Gastrocnemius medialis (tissue), 4 donors: ENCODE measurements at places on chromosomes 3 and 15.

- H3K27ac ChIP-seq, result no peak overlapping the region
- DNase-seq, result no peak
- no peaks in the 10 kb centered on the region for H3K4me1 ChIP-seq
- H3K27me3 ChIP-seq, result no peaks in the 10 kb centered on the region
- H3K36me3 ChIP-seq, result no peaks in the 10 kb centered on the region
These were observed 279.8 kb downstream of the VPS13C start for GRCh38 chr15:61780278-61780980.

GRCh38 chr3:161556533-161556932 is 59.9 kb downstream of the OTOL1 start:
- H3K27ac ChIP-seq, result no peak overlapping the region

DNA sequence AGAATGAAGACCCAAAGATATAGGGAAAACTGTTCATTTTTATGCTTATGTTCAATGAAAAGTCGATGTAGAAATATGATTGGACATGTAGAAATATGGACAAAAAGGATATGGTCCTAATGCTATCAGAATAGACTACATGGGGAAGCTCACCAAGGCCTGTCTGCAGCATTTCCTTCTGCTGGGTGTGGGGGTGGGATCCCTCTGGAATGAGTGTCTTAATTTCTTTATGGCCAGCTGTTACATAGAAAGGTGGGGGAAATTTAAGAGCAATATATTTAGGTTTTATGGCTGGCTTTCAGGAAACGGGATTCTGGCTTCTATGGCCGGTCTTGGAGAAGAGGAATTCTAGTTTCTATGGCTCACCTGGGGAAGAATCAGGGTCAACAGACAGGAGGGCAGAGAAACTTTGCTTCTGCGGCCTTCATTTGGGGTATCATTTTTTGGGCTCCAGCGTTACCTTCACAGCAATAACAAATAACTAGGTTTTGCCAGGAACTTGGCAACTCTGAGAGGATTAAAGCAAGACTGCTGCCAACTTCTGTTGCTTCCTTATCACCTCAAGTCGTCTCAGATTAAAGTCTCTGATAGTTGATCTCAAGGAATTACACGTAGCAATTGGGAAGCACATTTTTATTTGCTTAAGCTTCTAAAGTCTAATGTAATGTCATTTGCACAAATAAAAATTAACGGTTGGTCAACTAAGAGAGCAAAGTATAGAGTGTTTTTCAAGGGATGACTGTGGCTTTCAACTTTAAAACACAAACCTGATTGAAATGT is 57.0 kb upstream of the GATM start:
- no peaks in the 10 kb centered on the region for H3K27me3 ChIP-seq
- peaks cover 4% of the 10 kb centered on the region for H3K36me3 ChIP-seq
- H3K4me1 ChIP-seq, result peaks cover 3% of the 10 kb centered on the region
- no peak for DNase-seq
- H3K4me3 ChIP-seq, result no peak overlapping the region
- no peak overlapping the region for H3K27ac ChIP-seq

GRCh38 chr3:72998466-72998865 is 1.9 kb downstream of the PPP4R2 start:
- H3K27ac ChIP-seq, result peak overlapping the region; percentile 99
- no peaks in the 10 kb centered on the region for H3K36me3 ChIP-seq
- peaks cover 60% of the 10 kb centered on the region for H3K4me1 ChIP-seq

- H3K4me3 ChIP-seq, result no peak overlapping the region
- no peak overlapping the region for H3K27ac ChIP-seq
- H3K36me3 ChIP-seq, result no peaks in the 10 kb centered on the region
- no peaks in the 10 kb centered on the region for H3K4me1 ChIP-seq
- H3K27me3 ChIP-seq, result no peaks in the 10 kb centered on the region
These were observed 19.4 kb upstream of the KIF23 start for GRCh38 chr15:69394556-69395282.

GRCh38 chr3:134536781-134537180 is 50.9 kb downstream of the CEP63 start:
- H3K36me3 ChIP-seq, result peaks cover 26% of the 10 kb centered on the region
- H3K27ac ChIP-seq, result no peak overlapping the region
- no peaks in the 10 kb centered on the region for H3K27me3 ChIP-seq
- no peak for DNase-seq
- no peak overlapping the region for H3K4me3 ChIP-seq
- no peaks in the 10 kb centered on the region for H3K4me1 ChIP-seq

DNA sequence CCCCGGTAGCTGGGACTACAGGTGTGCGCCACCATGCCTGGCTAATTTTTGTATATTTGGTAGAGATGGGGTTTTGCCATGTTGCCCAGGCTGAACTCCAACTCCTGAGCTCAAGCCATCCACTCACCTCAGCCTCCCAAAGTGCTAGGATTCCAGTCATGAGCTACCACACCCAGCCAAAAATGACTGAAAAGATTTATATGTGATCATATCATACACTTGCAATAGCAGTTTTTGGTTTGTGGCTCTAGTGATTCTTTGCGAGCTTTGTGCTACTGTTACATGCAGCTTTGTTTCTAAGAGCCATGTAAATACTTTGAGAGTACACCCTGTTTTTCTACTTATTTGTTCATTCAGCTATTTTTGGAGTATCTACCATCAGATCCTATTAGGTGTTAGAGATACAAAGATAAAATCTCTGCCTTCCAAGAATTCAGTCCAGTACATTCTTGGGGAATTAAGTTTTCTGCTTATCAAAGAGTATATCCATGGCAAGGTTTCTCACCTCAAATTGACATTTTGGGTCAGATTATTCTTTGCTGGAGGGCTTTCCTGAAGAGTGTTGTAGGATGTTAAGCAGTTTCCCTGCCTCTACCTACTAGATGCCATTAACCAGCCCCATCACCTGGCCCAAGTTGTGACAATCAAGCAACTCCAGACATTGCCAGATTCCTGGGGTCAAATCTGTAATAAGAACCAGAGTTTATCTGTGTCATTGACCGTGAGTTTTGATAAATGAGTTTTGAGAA is 15.0 kb downstream of the SNAP23 start:
- H3K4me3 ChIP-seq, result no peak overlapping the region
- no peak for DNase-seq
- H3K4me1 ChIP-seq, result peaks cover 21% of the 10 kb centered on the region
- H3K27me3 ChIP-seq, result no peaks in the 10 kb centered on the region
- peak overlapping the region; percentile 17 for H3K27ac ChIP-seq

DNA sequence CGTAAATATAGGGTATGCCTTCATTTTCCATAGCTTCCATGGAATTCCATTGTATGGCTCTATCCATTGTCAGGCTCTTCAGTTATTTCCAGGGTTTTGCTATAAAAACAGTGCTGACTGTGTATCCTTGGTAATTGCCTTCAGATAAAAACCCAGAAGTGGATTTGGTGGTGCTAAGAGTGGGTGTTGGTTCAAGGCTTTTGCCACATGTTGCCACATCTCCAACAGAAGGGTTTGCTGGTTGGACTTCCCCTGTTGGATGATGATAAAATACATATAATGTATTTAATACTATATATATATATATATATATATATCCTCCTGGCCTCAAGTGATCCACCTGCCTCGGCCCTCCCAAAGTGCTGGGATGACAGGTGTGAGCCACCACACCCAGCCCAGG is 97.8 kb downstream of the FLNB start:
- no peaks in the 10 kb centered on the region for H3K36me3 ChIP-seq
- no peak overlapping the region for H3K4me3 ChIP-seq
- no peak for DNase-seq
- H3K4me1 ChIP-seq, result no peaks in the 10 kb centered on the region
- no peaks in the 10 kb centered on the region for H3K27me3 ChIP-seq

GRCh38 chr3:155323063-155323666 is 29.7 kb upstream of the STRIT1 start:
- H3K36me3 ChIP-seq, result no peaks in the 10 kb centered on the region
- H3K4me3 ChIP-seq, result no peak overlapping the region
- H3K27ac ChIP-seq, result no peak overlapping the region
- peak; percentile 39 for DNase-seq
- H3K4me1 ChIP-seq, result no peaks in the 10 kb centered on the region

- no peak for DNase-seq
- H3K27ac ChIP-seq, result no peak overlapping the region
- H3K27me3 ChIP-seq, result no peaks in the 10 kb centered on the region
- no peak overlapping the region for H3K4me3 ChIP-seq
These were observed 44.6 kb downstream of the CORO2B start for GRCh38 chr15:68623301-68623892.

- no peak for DNase-seq
- no peaks in the 10 kb centered on the region for H3K36me3 ChIP-seq
- H3K4me3 ChIP-seq, result no peak overlapping the region
- H3K4me1 ChIP-seq, result no peaks in the 10 kb centered on the region
- H3K27ac ChIP-seq, result no peak overlapping the region
These were observed 21.8 kb upstream of the BCHE start for GRCh38 chr3:165859061-165859460.

DNA sequence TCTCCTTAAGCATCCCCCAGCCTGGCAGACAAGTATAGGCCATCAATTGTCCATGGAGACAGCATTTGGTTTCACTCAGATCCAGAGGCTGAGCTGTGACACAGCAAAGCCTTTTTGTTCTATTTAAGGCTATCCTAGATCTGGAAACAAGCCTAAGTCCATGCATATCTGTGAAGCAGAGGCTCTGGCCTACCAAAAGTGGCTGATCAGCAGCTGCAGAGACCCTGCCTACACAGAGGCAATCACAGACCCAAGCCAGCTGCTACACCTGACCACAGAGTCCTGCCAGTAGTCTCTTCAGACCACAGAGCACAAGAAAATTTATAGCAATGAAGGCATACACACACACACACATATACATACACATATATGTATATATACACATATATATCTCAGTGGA is 501.7 kb upstream of the ARPP21 start:
- no peak overlapping the region for H3K27ac ChIP-seq
- no peak overlapping the region for H3K4me3 ChIP-seq
- H3K27me3 ChIP-seq, result no peaks in the 10 kb centered on the region
- no peaks in the 10 kb centered on the region for H3K36me3 ChIP-seq

- no peaks in the 10 kb centered on the region for H3K36me3 ChIP-seq
- no peak for DNase-seq
- H3K4me1 ChIP-seq, result no peaks in the 10 kb centered on the region
These were observed 542.4 kb downstream of the SQOR start for GRCh38 chr15:46177219-46177618.

- DNase-seq, result no peak
- no peaks in the 10 kb centered on the region for H3K27me3 ChIP-seq
- no peak overlapping the region for H3K4me3 ChIP-seq
- no peaks in the 10 kb centered on the region for H3K4me1 ChIP-seq
These were observed 62.7 kb downstream of the B3GNT5 start for GRCh38 chr3:183315739-183316138.

- H3K27me3 ChIP-seq, result no peaks in the 10 kb centered on the region
- H3K4me3 ChIP-seq, result peak overlapping the region; percentile 5
- H3K4me1 ChIP-seq, result peaks cover 5% of the 10 kb centered on the region
- peak overlapping the region; percentile 77 for H3K27ac ChIP-seq
- no peaks in the 10 kb centered on the region for H3K36me3 ChIP-seq
These were observed 123.3 kb downstream of the XXYLT1 start for GRCh38 chr3:195147649-195148080.

DNA sequence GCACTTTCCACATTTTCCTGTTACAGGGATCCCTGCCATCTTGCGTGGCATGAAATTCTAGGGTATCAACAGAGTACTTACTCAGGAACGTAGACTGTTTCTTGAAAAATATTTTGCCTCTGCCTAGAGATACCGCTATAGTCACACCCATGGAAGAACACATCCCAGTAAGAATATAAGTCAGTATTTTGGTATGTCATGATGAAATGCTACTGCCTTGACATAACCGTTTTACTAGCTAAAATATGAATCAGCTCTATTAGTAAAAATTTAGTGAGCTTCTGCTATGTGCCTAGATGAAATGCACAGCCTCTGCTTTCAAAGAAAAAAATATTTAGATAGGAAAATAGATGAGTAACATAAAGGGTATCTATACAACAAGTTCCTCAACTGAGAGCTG is 276.4 kb downstream of the TBC1D5 start:
- H3K4me1 ChIP-seq, result peaks cover 3% of the 10 kb centered on the region
- no peaks in the 10 kb centered on the region for H3K36me3 ChIP-seq
- no peak for DNase-seq
- no peak overlapping the region for H3K27ac ChIP-seq
- H3K27me3 ChIP-seq, result no peaks in the 10 kb centered on the region

GRCh38 chr3:107718547-107718946 is 195.8 kb downstream of the BBX start:
- no peaks in the 10 kb centered on the region for H3K4me1 ChIP-seq
- H3K36me3 ChIP-seq, result no peaks in the 10 kb centered on the region
- no peaks in the 10 kb centered on the region for H3K27me3 ChIP-seq
- DNase-seq, result no peak

DNA sequence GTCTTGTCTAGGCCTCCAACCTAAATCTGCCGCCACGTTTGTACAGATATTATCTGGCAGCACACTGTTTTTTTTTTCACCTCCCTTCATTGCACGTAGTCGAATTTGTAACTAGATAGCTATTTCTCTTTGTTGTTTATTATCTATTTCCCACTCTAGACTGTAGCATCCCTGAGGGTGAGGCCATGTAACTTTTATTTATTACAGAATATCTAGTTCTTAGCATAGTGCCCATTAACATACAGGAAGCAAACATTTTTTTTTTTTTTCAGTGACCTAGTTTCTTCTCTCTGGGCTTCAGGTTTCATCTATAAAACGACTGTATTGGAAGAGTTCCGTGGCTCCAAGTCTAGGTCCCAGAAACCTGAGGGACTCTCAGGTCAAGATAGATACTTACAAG is 354.3 kb downstream of the FGF12 start:
- DNase-seq, result no peak
- no peaks in the 10 kb centered on the region for H3K27me3 ChIP-seq
- no peaks in the 10 kb centered on the region for H3K36me3 ChIP-seq
- no peak overlapping the region for H3K4me3 ChIP-seq
- no peak overlapping the region for H3K27ac ChIP-seq
- no peaks in the 10 kb centered on the region for H3K4me1 ChIP-seq
